BE2C (cell line): ENCODE measurements at places on chromosomes 6 and 20.

GRCh38 chr6:167403427-167403826, 78.5 kb downstream of the TTLL2 start:
- no peak for DNase-seq

DNA sequence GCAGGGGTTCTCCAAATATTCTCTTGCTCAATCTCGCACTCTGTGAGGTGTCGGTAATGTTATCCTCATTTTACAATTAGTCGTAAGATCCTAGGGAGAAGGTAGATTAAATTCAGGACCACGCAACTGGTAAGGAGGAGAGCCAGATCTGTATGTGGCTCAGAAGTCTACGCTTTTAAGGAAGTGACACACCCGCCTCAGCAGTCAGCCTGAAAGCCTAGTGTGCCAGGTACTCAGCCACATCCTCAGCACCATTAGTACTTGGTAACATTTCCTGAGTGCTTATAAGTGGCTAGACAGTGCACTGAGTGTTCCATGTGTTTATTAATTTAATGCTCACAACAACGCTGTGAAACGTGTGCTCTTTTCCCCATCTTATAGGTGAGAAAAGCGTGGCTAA, 63.7 kb downstream of the DHX35 start:
- DNase-seq, result no peak

GRCh38 chr6:49299279-49299678, 163.8 kb downstream of the MMUT start:
- DNase-seq, result no peak

DNA sequence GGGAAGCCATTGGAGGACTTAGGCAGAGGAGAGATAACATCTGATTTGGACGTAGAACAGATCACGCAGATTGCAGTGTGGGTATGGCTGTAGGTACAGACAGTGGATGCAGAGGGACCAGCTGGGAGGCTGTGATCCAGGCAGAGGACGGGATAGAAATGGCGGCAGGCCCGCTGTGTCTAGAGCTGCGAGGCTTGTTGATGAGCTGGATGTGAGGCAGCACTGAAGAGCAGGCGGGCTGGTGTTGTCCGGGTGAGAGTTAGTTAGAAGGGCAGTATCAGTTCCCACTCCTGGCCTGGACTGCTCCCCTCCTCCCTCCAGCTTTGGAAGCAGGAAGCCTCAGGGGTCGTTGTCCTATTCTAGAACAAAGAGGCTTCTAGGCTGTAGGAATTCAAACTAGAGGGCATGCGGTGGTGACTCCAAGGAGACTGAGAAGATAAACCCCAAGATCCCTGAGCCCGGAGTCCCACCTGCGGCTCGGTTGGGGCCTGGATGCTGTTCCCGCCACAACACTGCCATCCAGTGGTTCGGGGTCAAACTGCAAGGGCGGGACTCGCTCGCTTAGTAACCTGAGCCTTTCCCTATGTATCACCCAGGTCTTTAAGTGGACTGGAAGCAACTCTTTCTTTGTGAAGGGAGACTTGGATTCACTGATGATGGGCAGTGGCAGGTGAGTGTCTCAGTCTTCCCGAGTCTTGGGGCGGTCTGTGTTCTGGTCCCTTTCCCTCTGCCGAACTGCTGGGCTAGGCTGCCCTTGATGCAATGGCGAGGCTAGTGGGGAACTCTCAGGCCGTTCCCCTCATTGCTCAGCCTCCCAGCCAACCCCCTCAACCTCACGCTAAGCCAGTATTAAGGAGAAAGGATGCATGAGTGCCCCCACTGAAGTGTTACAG, 11.2 kb downstream of the TLDC2 start:
- peak; percentile 86 for DNase-seq

- DNase-seq, result no peak
Measured at GRCh38 chr20:33790566-33790965, 20.6 kb upstream of the CHMP4B start.

GRCh38 chr6:72217626-72218025, 331.3 kb downstream of the RIMS1 start:
- DNase-seq, result no peak

- no peak for DNase-seq
Measured at GRCh38 chr6:170371080-170371479, 64.5 kb downstream of the FAM120B start.

- DNase-seq, result no peak
Measured at GRCh38 chr20:3812259-3812681, 8.1 kb upstream of the AP5S1 start.
